ENCODE measurements at places on chromosomes 5 and 9. TPM values are rescaled to one million over a fixed set of nuclear protein-coding genes. Genes with fewer than 3 reads are reported as not detected.

Gene CDX1
- total RNA-seq = 1.4 TPM

Gene ENTREP1
- total RNA-seq = 11.9 TPM

Gene PPP3R2
- not detected for total RNA-seq

Gene NUDCD2
- 3.3 TPM for total RNA-seq

GRCh38 chr5:124330595-124331220 lies 415.7 kb downstream of the ZNF608 start:
- H3K4me1 ChIP-seq = no peaks in the 10 kb centered on the region
- no peak overlapping the region for H3K4me3 ChIP-seq
- no peaks in the 10 kb centered on the region for H3K36me3 ChIP-seq
- no peak for DNase-seq
- H3K27ac ChIP-seq = no peak overlapping the region

- H3K4me1 ChIP-seq = no peaks in the 10 kb centered on the region
- DNase-seq = no peak
- H3K4me3 ChIP-seq = no peak overlapping the region
- no peak overlapping the region for H3K27ac ChIP-seq
- H3K36me3 ChIP-seq = no peaks in the 10 kb centered on the region
- no peaks in the 10 kb centered on the region for H3K27me3 ChIP-seq
These were observed 700.5 kb upstream of the CDH10 start for GRCh38 chr5:25345240-25345771.

GRCh38 chr9:550333-550732 lies 291.2 kb upstream of the DMRT1 start:
- peaks cover 16% of the 10 kb centered on the region for H3K4me1 ChIP-seq
- H3K27ac ChIP-seq = no peak overlapping the region
- no peak for DNase-seq
- no peaks in the 10 kb centered on the region for H3K27me3 ChIP-seq

GRCh38 chr5:14715481-14715880 lies 51.0 kb downstream of the OTULIN start:
- no peaks in the 10 kb centered on the region for H3K27me3 ChIP-seq
- peaks cover 28% of the 10 kb centered on the region for H3K36me3 ChIP-seq
- no peak for DNase-seq
- no peak overlapping the region for H3K27ac ChIP-seq

- no peak for DNase-seq
- H3K4me1 ChIP-seq = no peaks in the 10 kb centered on the region
- H3K4me3 ChIP-seq = no peak overlapping the region
- peaks cover 4% of the 10 kb centered on the region for H3K36me3 ChIP-seq
- no peak overlapping the region for H3K27ac ChIP-seq
- no peaks in the 10 kb centered on the region for H3K27me3 ChIP-seq
These were observed 18.4 kb downstream of the MSANTD3 start for GRCh38 chr9:100445161-100445902.

GRCh38 chr5:176578391-176578808 lies 29.3 kb downstream of the CDHR2 start:
- no peaks in the 10 kb centered on the region for H3K36me3 ChIP-seq
- no peak overlapping the region for H3K27ac ChIP-seq
- no peak for DNase-seq
- H3K4me3 ChIP-seq = no peak overlapping the region
- H3K27me3 ChIP-seq = peaks cover 13% of the 10 kb centered on the region

DNA sequence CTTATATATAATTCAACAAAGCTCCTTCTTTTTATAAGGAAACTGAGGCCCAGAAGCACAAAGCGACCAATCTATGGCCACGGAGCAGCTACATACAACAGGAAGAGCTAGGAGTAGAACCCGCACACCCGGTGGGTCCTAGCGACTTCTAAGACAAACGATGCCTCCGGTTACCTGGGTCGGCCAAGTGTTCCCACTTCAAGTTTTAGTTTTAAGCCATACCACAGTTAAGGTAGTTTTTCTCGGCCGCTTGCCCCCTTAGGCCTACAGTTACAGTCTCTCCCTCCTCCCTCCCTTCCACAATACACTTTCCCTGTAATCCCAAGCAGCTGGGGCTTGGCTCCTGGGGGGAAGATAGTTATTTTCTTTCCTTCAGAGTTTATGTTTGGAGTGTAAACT lies 533 bp downstream of the SREK1IP1 start:
- H3K4me3 ChIP-seq = peak overlapping the region; percentile 69
- H3K36me3 ChIP-seq = no peaks in the 10 kb centered on the region
- no peak for DNase-seq
- H3K4me1 ChIP-seq = peaks cover 41% of the 10 kb centered on the region
- H3K27ac ChIP-seq = peak overlapping the region; percentile 84

Measured in sigmoid colon (tissue), 7 donors.